ENCODE measurements at places on chromosomes 16 and 17.

DNA sequence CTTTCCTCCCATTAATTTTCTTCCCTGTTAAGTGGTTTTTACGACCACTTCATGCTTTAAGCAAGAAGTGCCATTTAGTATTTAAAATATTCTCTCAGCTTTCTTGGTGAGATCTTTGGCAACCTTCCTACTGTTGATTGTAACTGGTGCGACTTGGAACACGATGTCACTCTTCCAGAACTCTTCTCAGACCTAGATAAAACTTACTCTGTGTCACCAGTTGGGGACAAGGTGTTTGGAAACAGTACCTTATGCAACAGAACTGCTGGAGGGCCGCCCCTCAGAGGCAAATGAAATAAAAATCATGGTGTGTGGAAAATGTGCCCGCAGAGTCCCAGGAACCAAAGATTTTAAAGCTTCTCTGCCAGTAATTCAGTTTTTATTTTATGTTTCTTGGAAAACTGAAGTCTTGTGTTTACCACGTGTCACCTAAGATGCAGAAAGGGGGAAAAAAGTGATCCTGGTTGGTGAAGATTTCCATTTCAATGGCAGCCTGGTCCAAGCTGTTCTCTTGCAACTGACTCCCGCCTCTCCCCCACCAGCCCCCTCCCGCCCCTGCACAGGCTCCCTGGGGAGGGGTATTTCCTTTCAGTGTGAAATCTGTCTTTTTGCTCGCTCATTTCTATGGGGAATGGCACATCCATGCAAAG is 7.2 kb upstream of the HSD11B2 start:
- DNase-seq = no peak

DNA sequence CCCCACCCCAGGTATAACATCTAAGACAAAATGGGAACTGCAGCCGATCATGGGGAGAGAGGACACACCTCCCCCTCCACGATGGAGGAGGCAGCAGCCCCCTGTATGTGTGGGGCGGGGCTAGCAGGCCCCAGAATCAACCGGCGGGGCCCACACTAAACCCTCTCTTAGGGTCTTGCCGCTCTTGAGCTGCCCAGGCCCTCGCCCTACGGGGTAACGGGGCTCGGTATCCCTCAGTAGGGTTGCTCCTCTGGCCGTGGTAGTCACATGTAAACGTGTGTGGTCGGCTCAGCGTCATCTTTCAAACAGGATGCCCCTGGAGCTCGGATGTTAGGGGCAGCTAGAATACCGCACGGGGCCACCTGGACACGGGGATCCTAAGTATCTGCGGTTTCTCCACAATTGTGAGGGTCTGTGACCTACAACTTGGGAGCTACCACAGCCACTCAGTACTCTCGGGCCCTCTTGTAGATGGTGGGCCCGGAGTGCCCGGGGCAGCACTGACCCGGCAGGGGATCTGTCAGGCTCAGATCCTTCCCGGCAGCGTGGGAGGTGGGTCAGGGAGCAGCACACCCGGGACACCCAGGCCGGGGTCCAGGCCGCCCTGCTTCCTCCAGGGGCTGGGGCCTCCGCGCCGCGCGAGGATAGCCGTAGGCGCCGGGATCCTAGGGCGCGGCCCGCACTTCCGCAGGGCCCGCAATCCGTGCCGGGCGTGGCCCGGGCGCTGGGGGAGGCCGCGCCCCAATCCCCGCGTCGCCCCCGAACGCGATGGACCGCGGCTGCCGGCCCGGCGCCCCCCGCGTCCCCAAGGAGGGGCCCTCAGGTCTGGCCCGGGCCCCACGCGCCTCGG is 781 bp downstream of the ARHGDIA start:
- DNase-seq = no peak

DNA sequence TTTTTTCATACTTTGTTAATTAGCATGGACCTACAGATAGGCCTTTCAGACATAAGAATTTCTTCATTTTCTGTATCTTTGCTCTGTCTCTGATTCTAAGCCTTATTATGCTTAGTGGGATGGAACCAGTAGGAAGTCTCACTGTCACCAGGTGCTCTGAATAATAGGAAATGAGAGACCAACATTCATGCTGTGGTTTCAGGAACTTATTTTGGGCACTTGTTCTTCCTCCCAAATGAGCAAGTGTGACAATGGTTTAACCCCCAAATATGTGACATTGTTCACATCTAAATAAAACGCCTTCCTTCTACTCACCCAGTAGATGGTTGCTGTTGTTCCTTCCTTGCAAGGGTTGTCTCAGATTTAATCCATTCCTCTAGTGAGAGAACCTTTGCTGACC is 100.2 kb downstream of the SYCE1L start:
- no peak for DNase-seq

DNA sequence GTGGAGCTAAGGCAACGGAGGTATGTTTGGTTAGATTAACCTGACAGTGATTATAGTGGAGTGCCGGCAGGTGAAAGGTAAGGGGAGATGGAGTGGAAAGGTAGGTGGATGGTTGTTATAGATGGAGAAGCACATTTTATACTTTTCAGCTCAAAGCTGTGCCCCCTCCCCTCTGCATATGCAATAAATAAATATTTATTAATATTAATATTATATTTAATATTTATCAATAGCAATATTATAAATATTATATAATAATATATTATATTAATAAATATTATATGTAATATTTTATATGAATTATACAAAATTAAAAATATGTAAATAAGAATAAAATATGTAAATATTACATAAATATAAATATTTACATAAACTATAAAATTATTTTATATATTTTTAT is 70.0 kb downstream of the WSCD1 start:
- no peak for DNase-seq

GRCh38 chr16:2333231-2333630 is 7.3 kb downstream of the ABCA3 start:
- no peak for DNase-seq
